Upper lobe of left lung (tissue), 6 donors: ENCODE measurements at places on chromosomes 1 and 21. TPM values are rescaled to one million over a fixed set of nuclear protein-coding genes. Genes with fewer than 3 reads are reported as not detected.

The TCHH gene
- 0.29 TPM for total RNA-seq

DNA sequence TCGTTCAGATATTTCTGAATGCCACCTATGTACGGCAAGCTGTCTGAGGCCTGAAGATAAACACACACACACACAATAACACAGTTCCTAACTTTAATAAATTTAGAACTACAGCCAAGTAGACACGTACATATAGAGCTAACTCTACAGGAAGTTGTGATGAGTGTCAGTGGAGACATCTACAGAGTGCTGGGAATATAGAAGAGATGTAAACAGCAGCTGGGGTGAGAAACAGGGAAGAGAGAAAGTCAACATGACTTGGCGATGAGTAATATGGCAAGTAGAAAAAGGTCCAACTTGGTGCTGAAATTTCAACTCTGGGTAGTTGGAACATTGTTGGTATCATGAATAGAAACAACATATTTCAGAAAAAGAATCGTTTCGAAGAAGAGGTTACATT lies 206.5 kb downstream of the ZP4 start:
- DNase-seq: no peak

DNA sequence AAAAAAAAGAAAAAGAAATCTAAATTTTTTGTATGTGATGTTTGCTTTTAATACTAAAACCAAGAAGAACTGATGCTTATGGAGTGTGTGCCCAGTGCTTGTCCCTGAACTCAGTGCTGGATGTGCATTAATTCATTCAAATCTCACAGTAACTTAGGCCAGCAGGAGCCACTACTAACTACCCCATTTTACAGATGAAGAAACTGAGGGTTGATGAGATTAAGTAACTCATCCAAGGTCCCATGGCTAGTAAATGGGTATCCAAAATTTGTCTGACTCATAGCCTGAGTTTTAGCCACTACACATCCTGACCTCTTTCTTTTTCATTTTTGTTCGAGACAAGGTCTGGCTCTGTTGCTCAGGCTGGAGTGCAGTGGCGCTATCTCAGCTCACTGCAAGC lies 127.9 kb downstream of the CCDC185 start:
- DNase-seq: no peak

DNA sequence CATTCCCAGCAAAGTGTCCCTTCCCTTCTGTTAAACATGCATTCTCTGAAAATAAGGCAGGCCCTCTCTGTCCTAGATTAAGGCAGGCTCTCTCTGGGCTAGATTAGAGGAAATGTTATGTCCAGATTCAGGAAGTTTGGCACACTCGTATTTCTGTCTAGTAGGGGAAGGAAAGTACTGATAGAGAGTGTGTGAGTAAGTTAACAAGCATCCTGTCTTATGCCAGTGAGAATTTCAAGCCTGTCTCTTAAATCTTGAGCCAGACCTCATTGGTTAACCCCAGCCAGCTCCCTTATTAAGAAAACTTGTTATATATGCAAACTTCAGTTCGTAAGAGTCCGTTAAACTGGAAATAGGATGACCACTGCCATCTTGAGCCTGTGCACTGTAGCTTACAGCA lies 31.6 kb downstream of the IGSF5 start:
- DNase-seq: no peak

DNA sequence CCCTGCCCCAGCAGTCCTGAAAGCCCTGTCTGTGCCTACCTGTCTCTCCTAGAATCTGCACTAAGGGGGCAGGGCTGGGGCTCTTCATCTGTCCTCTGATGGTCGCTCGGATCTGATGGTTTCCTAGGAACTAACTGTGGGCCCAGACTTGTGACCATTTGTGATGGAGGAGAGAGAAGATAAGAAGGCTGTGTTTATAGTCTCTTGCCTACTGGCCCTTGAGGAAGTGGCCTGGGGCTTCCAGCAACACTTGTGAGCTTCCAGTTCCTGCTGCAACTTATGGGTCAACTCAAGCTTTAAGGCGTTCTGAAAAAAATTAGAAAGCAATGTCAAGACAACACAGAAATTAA lies 53.2 kb upstream of the SYNC start:
- DNase-seq: no peak
